ENCODE measurements at places on chromosomes 5 and 9.

DNA sequence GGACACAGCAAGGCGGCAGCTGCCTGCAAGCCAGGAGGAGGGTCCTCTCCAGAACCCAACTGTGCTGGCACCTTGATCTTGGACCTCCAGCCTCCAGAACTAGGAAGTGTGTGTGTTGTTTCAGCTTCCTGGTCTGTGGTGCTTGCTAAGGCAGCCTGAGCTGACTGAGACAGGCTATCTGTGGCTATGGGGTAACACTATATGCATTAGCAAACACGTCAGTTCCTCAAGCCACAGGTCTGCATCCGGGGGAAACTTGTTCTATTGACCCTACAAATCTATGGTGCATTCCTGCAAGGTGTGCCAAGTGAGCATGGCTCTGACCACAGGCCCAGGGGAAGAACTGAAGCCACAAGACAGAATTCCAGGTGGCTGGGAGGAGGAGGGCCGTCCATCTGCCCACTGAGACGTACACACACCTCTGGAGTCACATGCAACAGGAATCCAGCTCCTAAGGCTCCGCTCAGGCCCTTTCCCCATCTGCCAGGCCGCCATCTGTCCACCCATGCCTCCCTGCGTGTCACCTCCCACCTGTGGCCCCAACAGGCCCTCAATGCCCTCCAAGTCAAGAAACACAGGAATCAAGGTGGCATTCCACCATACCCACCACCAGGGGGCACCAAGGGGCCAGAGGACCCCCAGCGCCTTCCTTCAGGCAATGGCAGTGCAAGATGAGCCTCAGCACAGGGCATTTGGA lies 174.9 kb downstream of the ROR2 start:
- peak; percentile 60 for DNase-seq

- DNase-seq: no peak
Observed at GRCh38 chr5:10699987-10700386, 61.0 kb downstream of the DAP start.

GRCh38 chr9:126678989-126679388 lies 65.3 kb downstream of the LMX1B start:
- no peak for DNase-seq

- no peak for DNase-seq
Observed at GRCh38 chr9:137951597-137952490, 74.3 kb downstream of the CACNA1B start.

DNA sequence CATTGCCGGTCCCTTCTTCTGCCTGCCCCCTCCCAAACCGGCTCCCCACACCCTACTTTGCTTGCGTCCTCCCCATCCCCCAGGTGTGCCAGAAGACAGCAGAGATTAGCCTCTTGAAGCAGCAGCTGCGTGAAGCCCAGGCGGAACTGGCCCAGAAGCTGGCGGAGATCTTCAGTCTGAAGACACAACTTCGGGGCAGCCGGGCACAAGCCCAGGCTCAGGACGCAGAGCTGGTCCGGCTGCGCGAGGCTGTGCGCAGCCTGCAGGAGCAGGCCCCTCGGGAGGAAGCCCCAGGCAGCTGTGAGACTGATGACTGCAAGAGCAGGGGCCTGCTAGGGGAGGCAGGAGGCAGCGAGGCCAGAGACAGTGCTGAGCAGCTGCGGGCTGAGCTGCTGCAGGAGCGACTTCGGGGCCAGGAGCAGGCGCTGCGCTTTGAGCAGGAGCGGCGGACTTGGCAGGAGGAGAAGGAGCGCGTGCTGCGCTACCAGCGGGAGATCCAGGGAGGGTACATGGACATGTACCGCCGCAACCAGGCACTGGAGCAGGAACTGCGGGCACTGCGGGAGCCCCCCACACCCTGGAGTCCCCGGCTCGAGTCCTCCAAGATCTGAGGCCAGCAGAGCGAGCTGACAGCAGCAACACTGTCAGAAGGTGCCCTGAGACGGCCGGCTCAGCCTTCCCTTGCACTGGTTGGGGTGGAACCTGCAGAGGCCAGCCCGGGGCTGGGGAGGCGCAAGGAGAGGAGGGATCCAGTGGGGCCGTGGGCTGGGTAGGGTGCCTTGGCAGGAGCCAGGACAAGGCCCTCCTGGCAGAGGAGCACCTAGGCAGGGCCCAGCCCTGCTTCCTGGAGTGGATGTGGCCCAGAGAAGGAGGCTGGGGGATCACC lies 8.3 kb downstream of the N4BP3 start:
- DNase-seq: no peak

GRCh38 chr9:127358023-127358535 lies 38.9 kb upstream of the SLC2A8 start:
- no peak for DNase-seq

GRCh38 chr5:132754947-132755346 lies 7.7 kb downstream of the CCNI2 start:
- DNase-seq: no peak

DNA sequence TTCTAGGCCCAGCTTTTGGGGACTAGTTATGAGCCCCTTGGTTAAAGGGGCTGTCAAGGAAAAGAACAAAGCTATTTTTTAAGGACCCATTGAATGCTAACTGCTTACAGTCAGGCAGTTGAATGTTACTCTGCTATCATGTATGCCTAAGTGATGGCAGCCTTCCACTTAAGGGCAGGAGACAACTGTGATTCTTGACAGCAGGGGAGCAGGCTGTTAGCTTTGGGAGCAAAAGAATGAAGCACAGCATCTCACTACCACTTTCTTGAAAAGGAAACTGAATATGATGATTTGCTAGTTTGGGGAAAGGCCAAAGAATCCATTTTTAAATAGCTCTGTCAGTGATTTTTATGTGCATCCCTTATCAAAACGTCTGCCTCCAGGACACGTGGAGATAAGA lies 221.6 kb downstream of the SH3GL2 start:
- no peak for DNase-seq

DNA sequence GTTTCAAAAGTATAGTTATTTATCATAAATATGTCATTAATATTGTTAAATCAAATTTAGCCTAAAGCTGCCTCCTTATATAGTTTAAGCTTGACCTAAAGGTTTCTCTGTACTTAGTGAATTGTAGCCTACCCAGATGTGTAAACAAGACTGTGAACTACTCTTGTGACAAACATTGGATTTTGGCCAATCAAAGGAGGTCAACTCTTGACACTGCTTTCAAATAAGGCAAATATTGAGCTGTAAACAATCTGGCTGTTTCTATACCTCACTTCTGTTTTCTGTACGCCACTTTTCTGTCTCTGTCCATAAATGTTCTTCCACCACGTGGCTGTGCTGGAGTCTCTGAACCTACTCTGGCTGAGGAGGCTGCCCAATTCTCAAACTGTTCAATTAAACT lies 51.2 kb downstream of the FXN start:
- DNase-seq: no peak

GRCh38 chr5:55063220-55063863 lies 39.1 kb upstream of the GZMA start:
- DNase-seq: no peak

DNA sequence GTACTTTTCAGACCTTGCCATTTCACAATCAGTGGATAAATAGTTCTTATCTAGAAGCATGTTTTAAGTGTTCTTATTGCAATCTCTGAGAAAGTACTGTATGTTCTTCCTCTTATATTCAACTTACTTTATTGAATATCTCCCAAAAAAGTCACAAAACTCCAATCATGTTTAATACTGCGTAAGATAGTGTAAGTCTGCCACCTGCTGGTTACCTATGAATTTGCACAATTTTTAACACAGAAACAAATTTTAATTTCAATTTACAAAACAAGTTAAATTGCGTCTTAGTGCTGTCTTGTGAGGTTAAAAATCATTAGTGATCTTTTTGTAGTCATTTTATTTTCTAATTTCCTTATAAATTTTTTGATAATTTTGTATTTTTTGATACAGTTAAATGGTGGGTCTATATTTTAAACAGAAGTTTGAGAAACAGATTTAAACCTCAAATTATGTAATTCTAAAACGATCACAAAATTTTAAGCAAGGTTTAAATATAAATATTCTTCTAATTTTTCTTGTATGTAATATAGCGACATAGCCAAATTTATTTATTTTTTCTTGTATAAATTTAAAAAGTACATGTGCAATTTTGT lies 115.8 kb downstream of the EMB start:
- peak; percentile 17 for DNase-seq

- DNase-seq: no peak
Observed at GRCh38 chr5:1827886-1828397, 26.7 kb downstream of the NDUFS6 start.

DNA sequence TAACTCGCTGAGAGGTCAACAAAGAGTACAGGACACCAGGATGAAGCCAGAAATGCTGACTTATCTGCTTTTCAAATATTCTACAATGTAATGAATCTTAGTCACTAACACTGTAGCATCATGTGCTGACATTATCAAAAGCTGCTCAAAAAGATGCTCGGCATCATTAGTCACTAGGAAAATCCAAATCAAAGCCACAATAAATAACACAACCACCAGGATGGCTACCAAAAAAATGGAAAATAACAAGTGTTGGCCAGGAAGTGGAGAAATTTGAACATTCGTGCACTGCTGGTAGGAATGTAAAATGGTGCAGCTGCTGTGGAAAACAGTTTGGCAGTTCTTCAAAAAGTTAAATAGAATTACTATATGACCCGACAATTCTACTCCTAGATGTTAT lies 269.1 kb downstream of the GLIS3 start:
- DNase-seq: no peak

DNA sequence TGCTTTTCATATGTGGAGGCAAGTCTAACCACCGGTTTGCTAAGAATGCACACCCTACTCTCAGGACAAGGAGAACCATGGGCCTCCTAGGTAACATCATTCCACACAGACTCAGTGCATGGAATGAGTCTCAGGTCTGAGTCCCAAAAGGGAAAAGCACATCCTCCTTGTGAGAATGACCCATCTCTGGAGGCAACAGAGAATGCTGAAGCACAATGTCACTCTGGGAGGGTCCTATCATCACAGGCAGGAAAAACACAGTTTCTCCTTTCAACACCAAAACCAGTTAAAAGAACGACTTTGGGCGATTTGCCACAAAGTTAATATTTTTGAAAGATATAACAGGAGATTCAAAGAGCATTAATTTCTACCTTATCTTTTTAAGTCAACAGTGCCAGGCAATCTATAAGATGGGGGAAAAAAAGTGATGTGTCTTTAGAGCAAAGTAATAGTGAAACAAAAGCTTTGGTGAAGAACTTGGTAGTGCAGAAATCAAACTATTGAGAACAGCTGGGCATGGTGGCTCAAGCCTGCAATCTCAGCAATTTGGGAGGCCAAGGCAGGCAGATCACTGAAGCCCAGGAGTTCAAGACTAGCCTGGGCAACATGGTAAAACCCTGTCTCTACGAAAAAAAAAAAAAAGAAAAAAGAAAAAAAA lies 97.3 kb downstream of the OXCT1 start:
- no peak for DNase-seq

DNA sequence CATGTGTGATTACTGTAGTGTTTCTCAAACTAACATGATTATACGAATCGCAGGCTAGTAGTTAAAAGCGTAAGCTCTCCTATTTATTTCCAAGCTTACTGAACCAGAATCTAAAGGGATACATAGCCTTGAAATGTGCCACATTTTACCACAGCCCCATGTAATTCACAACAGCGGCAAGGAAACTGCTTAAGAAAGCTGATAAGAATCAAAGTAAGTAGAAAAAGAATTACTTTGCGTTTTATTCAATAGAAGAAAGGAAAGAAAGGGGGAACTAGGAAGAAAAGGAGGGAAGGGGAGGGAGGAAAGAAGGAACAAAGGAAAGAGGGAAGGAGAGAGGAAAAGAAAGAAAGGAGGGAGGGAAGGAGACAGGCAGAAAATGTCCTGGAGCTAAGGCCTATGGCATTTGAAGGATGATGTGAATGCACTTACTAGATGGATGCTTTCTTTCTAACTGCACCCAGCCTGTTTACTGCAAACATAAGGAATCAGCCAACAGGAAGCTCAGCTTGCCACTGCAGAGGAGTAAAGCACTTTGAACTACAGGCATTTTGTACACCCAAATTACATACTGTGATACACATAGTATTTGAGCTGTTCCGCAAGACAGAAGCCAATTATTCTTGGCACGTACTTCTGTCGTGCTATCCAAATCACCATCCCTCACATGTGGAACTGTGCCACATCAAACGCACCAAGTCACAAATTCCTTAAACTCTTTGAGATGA lies 521.7 kb downstream of the RAB3C start:
- no peak for DNase-seq

DNA sequence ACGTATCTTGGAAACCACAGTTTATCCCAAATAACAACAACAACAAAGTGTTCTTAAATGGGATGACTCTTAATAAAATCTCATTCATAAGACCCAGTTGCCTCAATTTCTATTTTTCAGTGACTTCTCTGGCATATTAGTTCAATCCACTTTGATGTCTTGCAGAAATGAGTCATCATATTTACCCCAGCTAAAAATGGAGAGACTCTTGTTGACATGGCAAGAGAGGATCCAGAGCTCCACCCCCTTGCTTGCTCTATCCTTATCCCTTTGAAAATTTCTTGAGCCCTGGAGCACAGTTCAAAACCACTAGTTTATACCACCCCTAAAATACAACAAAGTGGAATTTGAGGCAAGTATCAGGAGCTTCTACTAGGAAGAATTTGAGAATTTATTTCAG lies 20.8 kb downstream of the VCAN start:
- DNase-seq: no peak

DNA sequence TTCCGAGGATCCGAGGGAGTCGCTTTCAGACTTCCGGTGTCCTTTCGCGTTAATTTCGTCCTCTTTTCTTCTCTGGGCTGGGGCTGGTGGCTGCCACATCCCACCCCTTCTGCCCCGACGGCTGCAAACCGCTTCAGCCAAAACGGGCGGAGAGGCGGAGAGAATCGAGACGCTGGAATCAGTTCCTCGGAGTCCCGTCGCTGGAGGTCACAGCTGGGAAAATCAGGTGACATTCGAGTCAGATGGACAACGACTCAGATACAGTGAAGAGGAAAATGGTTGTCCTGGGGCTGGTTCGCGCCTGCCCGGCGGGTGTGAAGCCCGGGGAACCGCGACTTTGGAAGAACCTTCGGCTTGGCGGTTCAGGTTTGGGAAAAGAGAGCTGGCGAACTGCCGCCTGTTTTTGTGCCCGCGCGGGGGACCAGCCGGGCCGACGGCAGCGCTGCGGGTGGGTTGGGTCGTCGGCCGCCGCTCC lies 8.9 kb upstream of the NKX2-5 start:
- no peak for DNase-seq

GRCh38 chr5:52786949-52787599 lies 642 bp upstream of the ITGA1 start:
- peak; percentile 26 for DNase-seq

GRCh38 chr5:161385027-161385426 lies 161.5 kb downstream of the GABRB2 start:
- DNase-seq: no peak

DNA sequence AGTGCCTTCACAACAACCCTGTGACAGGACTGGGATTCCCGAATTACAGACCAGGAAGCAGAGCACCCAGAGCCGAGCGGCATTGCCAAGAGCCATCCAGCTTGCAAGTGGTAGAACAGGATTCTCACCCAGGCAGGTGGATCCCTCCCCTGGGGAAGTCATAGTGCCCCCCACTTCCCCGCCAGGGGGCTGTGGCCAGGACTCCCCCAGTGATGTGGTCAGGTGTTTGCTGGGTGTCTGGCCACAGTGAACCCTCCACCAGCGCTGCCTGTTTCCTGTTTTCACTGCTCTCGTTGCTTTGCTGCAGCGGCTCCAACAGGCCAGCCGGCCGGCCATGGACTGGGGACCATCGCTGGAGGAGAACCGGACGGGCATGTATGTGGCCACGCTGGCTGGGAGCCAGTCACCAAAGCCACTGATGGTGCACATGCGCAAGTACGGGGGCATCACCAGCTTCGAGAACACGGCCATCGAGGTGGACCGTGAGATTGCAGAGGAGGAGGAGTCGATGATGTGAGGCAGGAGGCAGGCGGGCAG lies 19.3 kb downstream of the SLC6A7 start:
- DNase-seq: peak; percentile 73

GRCh38 chr5:141615991-141616720 lies 2.6 kb downstream of the DIAPH1 start:
- DNase-seq: no peak

GRCh38 chr5:100676817-100677631 lies 141.8 kb downstream of the FAM174A start:
- no peak for DNase-seq
